ENCODE measurements at places on chromosomes 13 and 19.

DNA sequence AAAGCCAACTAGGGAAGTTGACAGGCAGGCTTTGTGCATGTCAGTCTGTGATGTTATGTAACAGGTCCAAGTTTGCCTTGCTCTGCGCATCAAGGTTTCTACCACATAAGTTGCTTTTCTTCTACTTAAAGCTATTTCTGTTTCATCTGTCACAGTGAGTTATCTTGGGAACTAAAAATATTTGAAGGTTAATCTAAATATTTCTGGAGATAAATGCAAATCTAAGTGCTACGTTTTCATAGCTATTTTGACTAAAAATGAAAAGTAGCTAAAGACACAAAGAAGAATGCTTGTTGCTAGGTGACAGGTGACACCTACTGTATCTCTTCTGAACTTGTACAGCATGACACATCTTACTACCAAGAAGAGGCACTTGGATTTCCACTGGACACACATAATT, 135.6 kb downstream of the KLF12 start:
- no peak for DNase-seq

GRCh38 chr19:18608102-18608804, 1.7 kb upstream of the CRLF1 start:
- DNase-seq: no peak

DNA sequence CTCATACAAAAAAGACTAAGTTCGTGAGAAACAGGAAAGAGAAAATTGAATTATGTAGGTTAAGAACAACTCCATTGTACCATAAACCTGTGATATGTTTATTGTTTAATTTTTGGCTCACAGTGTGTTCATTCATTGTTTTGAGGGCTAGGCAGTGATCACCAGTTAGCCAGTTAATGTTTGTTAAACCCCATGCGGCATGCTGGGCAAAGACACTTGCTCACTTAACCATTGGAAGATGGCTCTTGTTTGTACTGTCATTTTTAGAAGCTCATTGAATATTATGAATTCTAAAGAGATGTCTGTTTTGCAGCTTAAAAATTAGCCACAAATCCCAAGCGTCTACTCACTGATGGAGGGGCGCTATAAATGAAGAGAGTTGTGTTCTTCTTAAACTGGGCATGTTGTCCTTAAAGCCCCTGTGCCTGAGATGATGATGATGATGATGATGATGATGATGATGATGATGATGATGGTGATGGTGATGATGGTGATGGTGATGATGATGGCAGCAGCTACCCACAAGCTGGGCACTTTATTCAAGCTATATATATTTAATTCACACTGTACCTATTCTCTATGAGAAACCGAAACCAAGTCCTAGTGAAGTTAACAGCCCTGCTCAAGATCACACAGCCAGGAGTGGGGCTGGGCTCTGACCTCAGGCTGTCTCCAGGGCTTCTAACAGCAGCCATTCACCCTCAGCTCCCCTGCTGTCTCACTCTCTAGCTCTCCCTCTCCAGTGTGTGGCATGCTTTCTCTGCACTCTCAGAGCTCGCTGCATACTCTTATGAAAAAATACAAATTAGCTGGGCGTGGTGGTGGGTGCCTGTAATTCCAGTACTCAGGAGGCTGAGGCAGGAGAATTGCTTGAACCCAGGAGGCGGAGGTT, 169.1 kb downstream of the SHISA2 start:
- no peak for DNase-seq

DNA sequence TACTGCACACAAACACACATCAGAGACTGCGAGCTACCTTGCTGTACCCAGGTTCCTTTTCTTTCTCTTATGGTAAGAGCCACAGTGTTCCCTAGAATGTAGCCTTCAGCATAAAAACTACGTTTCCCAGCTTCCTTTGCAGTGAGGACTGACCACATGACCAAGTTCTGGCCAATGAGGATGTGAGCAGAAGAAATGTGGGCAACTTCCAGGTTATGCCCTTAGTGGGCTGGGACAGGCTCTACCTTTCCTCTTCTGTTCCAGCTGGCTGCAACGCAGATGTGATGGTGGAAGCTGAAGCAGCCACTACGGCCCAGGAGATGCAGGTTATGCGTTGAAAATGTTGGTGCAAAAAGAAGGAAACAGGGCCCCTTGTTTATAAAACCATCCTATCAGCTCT, 27.5 kb downstream of the VRK3 start:
- no peak for DNase-seq

GRCh38 chr19:29325241-29325975, 112.5 kb upstream of the UQCRFS1 start:
- no peak for DNase-seq

GRCh38 chr13:24075137-24075975, 85.2 kb upstream of the SPATA13 start:
- DNase-seq: no peak

DNA sequence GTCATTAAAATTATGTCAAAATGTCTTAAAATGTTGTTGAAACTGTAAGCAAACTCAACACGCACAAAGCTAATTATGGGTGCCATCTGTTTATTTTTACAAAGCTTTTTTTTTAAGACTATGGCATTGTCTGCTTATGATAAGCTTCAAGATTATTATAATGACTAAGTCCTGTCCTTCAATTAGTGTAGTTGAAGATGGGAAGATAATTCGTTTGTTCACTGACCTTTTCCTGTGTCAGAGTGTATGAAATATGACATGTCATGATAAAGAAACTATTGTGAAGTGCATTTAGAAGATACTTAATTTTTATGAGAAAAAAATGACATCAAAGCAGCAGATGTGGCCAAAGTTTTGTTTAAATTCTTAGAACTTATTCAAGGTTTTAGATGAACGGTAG, 211.3 kb downstream of the PCCA start:
- DNase-seq: no peak

DNA sequence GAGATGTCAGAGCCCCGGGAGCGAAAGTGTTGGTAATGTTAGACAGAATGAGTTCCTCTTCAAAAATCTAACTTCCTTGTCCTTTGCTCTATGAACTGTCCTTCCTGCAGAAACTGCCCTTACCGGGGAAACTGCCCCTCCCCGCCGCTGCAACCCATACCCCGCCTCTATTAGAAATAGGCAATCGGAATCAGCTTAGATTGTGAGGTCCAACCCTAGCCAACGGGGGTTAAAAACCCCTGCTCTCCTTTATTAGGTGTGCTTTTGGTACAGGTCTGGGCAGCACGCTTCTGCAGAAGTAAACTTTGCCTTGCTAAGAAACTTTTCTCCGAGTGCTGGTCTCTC, 11.5 kb upstream of the CAPNS1 start:
- no peak for DNase-seq

- no peak for DNase-seq
Measured at GRCh38 chr13:113851826-113852535, 11.9 kb downstream of the GAS6 start.

- DNase-seq: no peak
Measured at GRCh38 chr13:22099585-22099984, 428.7 kb downstream of the FGF9 start.

DNA sequence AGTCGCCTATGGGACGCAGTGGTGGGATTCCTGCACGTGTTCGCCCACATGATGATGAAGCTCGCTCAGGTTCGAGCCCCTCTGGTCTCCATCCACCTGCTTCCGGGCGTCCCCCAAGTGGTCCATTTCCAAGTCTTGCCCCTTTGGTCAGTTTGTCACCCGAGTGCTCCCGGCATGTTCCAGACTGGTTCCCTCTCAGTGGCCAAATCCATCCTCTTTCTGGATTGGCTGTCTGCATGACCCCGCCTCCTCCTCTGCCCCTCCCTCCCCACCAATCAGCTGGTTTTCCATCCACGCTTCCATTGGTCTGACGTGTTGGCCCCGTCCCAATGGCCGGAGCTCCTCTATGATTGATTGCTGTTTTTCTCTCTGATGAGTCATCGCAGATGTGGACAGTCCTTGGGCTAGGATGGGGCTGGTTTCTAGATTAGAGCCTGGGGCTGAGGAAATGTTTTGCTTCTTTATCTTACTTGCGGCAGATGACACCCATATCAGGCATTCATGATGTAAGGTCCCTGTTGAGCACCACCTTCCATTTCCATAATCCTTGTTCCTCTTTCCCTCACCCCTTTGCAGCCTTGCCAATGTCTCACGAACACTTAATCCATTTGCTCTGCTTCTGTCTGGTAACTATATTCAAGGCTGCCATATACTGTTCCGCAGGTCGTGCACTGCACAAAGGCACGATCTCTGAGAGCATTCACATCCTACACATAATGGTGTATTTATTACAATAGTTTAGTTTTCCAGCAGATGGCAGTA, 73.8 kb downstream of the MAP4K1 start:
- no peak for DNase-seq

GRCh38 chr13:105565136-105565727, 970.2 kb downstream of the EFNB2 start:
- DNase-seq: no peak

GRCh38 chr19:35932291-35932936, 3.8 kb upstream of the LRFN3 start:
- no peak for DNase-seq

DNA sequence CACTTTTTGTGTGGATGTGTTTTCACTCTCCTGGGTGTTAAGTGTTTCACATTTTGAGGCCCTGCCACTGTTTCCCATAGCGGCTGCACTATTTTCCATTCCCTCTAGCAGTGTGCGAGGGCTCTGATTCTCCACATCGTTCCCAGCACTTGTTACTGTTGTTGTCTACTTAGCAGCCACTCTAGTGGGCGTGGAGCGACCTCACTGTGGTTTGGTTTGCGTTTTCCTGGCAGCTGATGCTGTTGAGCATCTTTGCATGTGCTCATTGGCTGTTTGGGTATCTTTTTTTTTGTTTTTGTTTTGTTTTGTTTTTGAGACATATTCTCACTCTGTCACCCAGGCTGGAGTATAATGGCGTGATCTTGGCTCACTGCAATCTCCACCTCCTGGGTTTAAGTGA, 14.4 kb downstream of the NAXD start:
- no peak for DNase-seq

- no peak for DNase-seq
Measured at GRCh38 chr19:53903055-53903680, 5.9 kb upstream of the CACNG7 start.

GRCh38 chr13:25702386-25702785, 330.6 kb downstream of the ATP8A2 start:
- DNase-seq: no peak

GRCh38 chr19:1856698-1857603, 6.4 kb downstream of the KLF16 start:
- peak; percentile 62 for DNase-seq

DNA sequence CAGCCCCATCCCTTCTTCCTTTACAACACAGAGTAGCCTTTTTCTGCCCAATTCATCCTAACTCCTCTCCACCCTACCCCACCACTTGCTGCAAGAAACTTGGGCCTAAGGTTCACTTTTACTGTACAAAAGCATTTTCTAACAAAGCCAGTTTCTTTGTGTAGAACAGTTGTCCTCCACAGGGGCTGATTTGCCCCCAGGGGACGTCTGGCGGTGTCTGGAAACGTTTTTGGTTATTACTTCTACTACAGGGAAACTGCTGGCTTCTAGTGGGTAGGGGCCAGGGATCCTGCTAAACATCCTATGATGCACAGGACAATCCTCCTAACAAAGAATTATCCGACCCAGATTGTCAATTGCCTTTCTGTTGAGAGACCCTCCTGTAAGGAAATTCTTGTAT, 7.3 kb upstream of the LMO7 start:
- DNase-seq: no peak

DNA sequence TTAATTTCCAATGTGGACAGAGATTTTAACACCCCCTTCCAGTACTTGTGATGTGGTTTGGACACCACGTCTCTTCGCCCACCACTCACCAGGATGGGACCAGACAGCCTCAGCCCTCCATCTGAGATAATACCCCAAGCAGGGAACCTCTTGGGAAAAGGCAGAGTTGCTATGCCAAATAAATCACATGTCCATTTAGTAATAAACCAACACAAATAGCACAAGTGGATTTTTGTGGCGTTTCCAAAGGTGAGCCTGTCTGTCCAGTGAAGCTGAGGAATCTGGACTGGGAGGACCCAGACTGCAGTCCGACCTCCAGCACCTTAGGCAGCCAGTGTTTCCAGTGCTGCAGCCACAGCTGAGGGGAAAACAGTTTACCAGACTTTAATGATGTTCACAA, 34.1 kb upstream of the GAS6 start:
- DNase-seq: no peak

DNA sequence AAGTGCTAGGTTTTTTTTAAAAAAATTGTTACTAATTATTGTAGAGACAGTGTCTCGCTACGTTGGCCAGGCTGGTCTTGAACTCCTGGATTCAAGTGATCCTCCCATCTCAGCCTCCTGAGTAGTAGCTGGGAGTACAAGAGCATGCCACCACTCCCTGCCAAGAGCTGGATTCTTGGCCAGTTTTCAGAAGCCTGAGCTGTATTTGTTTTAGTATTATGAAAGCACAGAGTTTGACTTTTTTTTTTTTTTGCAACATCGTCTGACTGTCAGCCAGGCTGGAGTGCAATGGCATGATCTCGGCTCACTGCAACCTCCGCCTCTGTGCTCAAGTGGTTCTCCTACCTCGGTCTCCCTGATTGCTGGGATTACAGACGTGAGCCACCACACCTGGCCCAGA, 7.0 kb downstream of the ARMC6 start:
- no peak for DNase-seq

DNA sequence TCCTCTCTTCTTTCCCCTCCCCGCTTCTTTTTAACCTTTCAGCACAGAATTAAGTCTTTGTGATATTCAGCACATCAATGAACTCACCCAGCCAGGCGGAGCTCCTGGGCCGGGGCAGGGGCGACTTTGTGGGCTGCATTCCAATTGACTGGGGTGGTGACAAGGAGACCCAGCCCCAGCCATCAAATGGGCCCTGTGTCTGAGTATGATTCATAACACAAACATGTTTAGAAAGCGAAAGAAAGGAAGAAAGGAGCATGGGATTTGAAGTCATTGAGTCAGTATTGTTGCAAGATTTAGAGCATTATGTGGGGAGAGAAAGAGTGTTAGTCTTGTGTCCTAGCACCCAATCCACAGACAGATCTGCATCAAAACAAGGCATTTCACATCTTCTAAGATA, 185.3 kb downstream of the LHFPL6 start:
- no peak for DNase-seq

DNA sequence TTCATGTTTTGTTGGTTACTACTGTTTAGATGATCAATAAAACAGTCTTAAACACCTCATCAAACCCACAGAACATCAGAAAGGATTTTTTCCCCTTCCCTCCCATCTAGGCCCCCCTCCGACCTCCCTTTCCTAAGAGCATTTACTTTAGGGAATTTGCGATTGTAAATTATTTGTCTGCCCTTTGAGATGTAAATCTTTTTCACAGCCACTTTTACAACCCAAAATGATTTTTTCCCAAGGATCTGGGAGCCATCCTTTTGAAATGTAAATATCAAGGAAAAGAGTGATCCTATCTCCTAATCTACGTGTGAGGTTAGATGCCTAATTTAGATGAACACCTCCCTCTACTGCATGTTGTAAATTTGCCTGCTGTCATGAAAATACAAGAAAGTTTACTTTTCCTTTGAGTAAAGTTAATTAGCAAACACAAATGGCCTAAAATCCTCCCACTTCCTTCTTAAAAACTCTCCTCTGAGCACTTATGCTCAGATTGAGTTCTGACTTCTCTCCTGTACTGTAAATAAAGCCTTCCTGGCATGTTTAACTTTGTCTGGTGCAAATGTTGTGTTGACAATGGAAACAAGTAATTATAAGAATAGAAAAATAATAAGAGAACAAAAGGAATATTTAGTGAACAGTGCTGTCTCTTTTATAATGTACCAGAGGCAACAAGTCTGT, 1646.9 kb upstream of the SPRY2 start:
- DNase-seq: no peak
